Thoracic aorta (tissue), 2 donors: ENCODE measurements at places on chromosomes 12 and 14. TPM values are rescaled to one million over a fixed set of nuclear protein-coding genes. Genes with fewer than 3 reads are reported as not detected.

DNA sequence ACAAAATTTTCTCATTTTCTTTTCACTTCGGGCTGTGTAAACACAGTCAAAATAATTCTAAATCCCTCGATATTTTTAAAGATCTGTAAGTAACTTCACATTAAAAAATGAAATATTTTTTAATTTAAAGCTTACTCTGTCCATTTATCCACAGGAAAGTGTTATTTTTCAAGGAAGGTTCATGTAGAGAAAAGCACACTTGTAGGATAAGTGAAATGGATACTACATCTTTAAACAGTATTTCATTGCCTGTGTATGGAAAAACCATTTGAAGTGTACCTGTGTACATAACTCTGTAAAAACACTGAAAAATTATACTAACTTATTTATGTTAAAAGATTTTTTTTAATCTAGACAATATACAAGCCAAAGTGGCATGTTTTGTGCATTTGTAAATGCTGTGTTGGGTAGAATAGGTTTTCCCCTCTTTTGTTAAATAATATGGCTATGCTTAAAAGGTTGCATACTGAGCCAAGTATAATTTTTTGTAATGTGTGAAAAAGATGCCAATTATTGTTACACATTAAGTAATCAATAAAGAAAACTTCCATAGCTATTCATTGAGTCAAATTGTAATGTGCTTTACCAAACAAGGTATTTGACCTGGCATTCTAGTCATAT is 4.8 kb downstream of the CDKN1B start:
- no peak for DNase-seq

DNA sequence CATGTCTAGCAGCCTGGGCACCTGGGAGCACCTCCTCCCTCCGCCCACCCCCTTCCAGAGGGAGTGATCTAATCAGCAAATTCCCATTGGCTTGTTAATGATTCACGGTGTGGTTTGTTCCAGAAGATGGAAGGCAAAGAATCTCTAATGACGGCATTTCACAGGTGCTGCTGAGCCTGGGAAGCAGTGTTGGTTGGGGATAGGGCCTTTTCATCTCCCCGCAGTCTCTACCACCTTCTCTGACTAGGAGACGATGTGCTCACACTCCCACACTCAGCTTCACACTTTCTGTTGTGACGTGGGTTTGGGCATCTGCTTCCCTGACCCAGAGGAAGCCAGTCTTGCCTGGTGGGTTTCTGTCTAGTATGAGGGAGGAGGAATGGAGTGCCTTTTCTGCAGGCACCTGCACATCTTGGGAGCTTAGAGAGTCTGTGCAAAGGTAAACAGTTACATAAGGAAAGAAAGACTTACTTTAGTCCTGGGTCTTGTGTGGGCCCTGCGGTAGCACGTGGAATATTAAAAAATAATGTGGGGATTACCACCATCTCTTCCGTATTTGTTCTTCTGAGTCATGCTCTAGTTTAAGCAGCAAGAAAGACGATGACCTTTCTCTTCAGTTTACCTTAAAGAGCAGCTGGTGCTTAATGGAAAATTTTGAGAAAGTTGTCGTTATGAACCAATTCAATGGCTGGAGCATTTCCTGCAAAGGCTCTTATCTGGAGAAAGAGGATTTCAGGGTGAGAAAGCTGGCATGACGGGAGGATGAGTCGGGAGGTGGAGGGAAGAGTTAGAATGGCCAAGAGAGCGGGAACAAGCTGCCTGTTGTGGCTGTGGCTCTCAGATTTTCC is 70.6 kb upstream of the ARHGAP5 start:
- no peak for DNase-seq

GRCh38 chr14:43411841-43412240 is 1095.2 kb downstream of the FSCB start:
- no peak for DNase-seq

Gene TAS2R14
- total RNA-seq = 1.9 TPM
